ENCODE measurements at places on chromosomes 2 and 18.

DNA sequence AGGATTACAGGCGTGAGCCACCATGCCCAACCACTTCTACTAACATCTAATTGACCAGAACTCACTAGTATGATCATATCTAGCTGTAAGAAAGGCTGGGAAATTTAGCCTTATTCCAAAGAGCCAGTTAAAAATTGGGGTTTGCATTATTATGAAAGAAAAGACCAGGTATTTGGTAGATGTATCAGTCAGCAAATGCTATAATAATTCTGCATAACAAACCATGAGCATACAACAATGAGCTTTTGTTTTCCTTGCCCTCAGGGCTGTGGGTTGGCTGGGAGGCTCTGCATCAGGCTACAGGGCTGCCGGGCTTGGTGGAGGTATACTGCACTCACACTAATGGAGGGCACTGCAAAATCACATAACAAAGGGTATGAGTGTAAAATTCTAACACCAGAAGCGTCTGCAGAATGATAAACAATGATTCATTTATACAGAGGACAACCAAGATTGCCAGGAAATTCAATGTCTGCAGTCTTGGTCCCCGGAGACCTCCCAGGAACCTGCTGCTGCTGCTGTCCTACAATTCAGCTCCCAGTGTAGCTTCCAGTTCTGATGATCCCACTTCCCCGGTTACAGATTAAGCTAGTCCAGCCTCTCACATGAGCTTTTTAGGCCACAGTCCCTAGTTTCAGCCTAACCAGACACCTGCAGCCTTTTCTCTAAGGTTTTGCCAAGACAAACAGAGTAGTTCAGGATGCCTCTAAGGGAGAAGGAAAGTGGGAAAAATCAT lies 32.2 kb upstream of the ST3GAL5 start:
- no peak for DNase-seq

DNA sequence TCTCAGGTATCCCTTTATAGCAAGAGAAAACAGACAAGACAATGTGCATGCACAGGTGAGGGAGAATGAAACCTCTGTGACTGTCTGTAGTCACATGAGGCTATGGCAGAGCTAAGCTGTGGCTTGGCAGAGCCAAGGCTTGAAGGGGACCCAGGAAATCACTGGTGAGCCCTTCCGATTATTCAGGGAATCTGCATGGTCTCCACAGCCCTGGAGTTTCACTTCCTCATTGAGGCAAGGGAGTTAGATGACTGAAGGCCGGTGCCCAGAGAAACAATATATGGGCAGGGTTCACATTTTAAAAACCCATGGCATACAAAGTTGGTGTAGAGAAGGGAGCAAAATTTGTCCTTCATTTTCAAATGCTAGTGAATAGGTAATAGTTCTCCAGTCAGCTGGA lies 144.4 kb upstream of the REV1 start:
- DNase-seq = no peak

- DNase-seq = no peak
Measured at GRCh38 chr2:167424803-167425755, 536.8 kb downstream of the XIRP2 start.

DNA sequence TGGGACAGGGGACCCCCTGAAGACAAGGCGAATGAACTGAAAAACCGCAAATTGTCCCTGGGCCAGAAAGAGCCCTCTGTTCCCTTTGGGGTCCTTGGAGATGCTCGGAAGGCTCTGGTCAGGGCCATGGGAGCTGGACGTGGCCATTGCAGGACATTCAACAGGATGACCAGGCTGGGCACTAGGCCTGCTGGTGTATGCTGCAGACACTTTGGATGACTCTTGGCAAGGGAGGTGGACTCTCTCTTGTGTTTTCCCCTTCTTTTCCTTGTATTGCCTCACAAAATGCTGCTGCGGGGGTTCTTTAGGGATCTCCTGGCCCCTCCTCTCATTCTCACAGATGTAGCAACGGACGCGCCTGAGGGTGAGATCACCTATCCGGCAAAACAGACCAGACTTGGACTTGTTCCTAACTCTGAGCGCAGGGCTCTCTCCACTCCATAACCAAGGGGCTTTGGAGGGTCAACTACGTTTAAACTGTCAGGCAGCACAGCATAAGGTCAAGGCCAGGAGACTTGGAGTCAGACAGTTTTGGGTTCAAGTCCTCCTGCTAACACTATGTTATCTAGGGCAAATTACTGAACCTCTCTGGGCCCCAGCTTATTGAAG lies 41.8 kb upstream of the SH3RF3 start:
- DNase-seq = no peak

DNA sequence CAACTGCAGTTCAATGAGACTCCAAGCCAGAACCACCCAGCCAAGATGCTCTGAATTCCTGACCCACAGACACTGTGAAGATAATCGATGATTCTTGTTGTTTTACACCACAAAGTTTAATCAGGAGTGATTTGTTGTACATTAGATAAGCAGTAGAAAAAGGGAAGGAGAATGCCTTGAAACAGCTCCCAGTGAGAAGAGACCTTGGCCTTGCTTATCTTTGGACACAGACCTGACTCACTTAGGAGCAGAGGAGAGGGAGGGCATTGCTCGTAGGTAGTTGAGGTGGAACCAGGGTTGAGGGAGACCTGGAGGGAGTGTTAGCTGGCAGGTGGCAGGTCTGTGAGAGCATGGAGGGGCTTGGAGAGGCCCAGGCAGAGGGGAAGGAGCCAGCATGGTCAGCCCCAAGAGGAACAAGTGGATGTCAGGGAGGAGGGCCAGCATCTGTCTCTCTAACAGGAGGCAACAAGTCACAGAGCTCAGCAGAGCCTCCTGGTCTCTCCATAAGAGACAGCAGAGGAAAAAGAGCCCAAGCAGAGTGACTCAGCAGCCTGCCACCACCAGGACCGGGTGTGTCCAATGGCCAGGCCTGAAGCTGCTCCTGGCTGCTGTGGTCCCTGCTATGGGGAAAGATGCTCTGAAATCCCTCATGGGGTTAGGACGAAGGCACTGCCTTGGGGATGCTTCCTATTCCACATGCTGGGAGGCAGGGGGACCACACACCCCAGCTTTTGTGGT lies 161.6 kb upstream of the CAPN13 start:
- no peak for DNase-seq

- DNase-seq = no peak
Measured at GRCh38 chr2:132581991-132582738, 87.8 kb downstream of the LYPD1 start.

- DNase-seq = no peak
Measured at GRCh38 chr2:165440367-165440766, 29.1 kb upstream of the CSRNP3 start.

GRCh38 chr2:13015532-13016320 lies 299.0 kb downstream of the TRIB2 start:
- DNase-seq = no peak

GRCh38 chr2:213231966-213232365 lies 52.3 kb upstream of the SPAG16 start:
- no peak for DNase-seq

GRCh38 chr2:46087492-46087891 lies 209.7 kb upstream of the EPAS1 start:
- no peak for DNase-seq

- no peak for DNase-seq
Measured at GRCh38 chr2:1856922-1857321, 112.6 kb upstream of the PXDN start.

GRCh38 chr2:171706152-171706803 lies 19.0 kb downstream of the DYNC1I2 start:
- no peak for DNase-seq

DNA sequence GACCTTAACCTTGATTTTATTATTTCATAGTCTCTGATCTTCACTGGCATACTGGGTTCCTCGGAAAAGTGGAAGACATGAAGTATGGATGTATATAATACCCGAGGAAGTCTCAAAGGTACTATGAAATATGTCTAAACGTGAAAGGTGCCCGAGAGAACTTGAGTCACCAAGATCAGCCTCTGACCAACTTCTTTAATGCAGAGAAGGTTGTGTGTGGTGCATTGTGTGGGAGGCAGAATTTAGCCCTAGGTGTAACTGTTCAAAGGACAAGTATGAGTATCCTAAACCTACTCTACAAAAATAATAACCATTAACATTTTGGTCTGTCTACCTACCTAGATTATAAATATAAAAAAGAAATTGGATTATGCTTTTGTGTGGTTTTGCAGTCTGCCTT lies 36.1 kb downstream of the OSBPL6 start:
- DNase-seq = no peak

- no peak for DNase-seq
Measured at GRCh38 chr2:111205774-111206173, 85.1 kb downstream of the BCL2L11 start.

- no peak for DNase-seq
Measured at GRCh38 chr2:164014791-164015190, 279.0 kb upstream of the FIGN start.

GRCh38 chr2:48885841-48886240 lies 130.3 kb upstream of the LHCGR start:
- no peak for DNase-seq

- no peak for DNase-seq
Measured at GRCh38 chr2:75792996-75793395, 82.3 kb upstream of the GCFC2 start.

DNA sequence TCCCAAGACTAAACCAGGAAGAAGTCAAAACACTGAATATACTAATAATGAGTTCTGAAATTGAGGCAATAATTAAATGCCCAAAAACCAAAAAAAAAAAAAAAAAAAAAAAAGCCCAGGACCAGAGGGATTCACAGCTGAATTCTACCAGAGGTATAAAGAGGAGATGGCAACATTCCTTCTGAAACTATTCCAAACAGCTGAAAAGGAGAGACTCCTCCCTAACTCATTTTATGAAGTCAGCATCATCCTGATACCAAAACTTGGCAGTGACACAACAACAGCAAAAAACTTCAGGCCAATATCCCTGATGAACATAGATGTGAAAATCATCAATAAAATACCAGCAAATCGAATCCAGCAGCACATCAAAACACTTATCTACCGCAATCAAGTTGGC lies 108.5 kb upstream of the COL3A1 start:
- no peak for DNase-seq

DNA sequence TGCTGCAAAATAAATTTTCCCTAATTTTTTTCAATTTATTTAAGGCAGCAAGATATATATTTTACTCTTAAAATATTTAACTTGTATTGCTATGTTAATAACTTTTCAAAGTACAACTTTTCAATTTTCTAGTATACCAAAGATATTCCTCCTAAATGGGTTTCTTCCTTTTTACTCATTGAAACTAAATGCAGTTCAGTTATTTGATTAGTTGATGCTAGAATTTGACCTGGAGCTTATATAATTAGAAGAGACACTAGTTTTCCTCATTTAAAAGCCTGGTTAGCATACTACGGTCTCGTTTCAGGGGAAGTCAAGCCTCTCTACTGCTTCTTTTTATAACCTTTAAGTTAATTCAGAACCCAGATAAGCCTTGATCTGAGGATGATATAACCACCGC lies at the start of gene ARHGEF33:
Gene ARHGEF33, plus strand, starts transcription at position 301 of the 400 bp plus-strand sequence. CDS start 29,573 bp downstream, outside the sequence.
- no peak for DNase-seq

DNA sequence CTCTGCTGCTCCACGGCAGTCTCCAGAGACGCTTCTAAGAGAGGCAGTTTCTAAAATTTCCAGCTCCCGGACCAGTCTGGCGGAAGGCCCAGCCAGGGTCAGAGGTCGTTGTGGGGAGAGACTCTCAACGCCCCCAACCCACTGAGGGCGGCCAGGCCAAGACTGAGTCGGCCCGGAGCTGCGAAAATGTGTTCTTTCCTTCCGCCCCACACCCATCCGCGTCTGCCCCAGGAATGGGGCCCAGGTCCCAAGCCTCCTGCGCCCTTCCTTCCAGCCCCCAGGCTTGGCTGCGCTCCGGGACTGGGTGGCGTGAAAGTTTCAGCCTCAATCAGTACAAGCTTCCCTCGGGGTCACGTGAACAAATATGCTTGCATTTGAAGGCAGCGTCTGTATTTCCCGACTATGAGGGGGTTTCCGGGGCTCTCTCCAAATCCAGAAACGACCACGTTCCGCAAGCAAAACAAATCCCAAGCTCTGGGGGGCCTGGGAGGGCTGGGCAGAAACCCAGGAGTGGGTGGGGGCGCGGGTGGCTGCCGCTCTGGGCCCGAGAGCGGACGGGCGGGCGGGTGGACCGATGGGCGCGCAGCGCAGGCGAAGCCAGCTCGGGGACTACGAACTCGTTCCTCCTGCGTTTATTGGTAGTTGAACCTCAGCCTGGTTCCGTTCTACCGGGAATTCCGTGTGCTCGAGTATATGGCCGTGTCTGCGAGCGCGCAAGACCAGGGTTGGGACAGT lies 3.3 kb downstream of the HOXD3 start:
- no peak for DNase-seq

DNA sequence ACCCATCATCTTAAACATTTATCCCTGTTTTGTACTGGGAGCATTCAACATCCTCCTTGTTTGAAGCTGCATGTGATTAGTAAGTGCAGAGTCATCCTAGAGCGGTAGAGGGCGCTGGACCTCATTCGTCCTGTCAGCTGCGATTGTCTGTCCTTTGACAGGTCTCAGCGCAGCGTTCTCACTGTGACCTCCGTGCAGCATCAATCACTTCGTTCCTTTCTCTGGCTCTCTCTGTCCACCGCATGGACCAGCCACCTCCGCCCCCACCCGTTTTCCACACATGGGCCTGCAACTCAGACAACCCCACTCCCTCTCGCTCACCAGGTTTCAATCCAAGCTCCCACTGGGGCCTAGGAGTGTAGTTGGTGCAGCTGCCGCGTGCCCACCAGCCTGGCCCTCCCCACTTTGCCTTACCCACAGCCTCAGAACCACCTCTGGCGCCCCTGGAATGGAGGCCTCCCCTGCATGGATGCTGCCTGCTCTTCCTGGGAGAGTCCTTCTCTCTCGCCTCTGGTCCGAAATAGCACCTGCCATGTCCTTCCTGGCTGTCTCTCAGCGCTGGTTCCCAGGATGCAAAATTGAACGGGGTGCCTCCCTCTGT lies 90.5 kb downstream of the NDUFA10 start:
- DNase-seq = peak; percentile 59

DNA sequence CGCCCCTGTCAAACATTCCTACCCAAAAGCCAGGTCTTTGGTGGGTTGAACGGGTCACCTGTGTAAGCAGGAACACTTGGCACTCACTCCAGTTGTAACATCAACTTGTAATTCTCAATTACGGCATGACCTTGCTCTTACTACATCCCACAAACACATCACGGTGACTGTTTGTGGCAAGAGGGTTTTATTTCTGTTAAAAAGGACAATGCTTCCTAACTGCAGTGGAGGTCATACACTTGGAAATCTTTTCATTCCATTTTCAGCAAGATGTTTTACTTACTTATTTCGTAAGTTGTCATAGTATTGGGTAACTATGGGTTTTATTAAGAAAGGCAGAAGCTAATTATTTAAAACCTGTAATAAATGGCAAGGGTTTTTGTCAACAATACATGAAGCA lies 126.1 kb downstream of the ZNF516 start:
- DNase-seq = no peak

GRCh38 chr2:237451643-237452469 lies 35.2 kb upstream of the MLPH start:
- DNase-seq = no peak

GRCh38 chr2:34578641-34579040 lies 979.5 kb upstream of the FAM98A start:
- no peak for DNase-seq

DNA sequence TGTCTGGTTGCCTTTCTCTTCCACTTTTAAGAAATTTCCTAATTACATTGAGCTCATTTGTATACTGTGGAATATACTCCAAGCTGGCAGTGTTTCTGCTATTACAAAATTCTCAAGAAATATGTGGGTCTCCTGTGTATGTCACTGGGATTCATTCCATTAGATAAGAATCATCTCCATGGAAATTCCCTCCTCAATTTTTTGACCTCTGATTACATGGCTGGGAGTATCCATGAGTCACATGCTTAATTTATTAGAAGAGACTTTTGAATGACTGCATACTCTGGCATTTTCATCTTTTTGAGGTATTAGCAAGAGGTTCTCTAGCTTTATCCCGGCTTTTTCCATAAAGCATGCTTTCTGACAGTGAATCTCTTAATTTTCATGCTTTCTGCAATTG lies 665.5 kb upstream of the CNTNAP5 start:
- DNase-seq = no peak
